Astrocyte of the spinal cord (primary cell): ENCODE measurements at places on chromosomes 3 and 15.
A peak's percentile ranks its signal among the peaks of the same experiment; 100 is the strongest.

- no peak for DNase-seq
These were observed 48.6 kb downstream of the KCNMB2 start for GRCh38 chr3:178584722-178585380.

- DNase-seq: no peak
These were observed 25.8 kb downstream of the SGO1 start for GRCh38 chr3:20160230-20160629.

- no peak for DNase-seq
These were observed 59.6 kb upstream of the CASR start for GRCh38 chr3:122123850-122124249.

- DNase-seq: peak; percentile 73
These were observed 24.8 kb downstream of the AKAP13 start for GRCh38 chr15:85404918-85405866.

- no peak for DNase-seq
These were observed 79.1 kb downstream of the NTRK3 start for GRCh38 chr15:88177451-88177850.

GRCh38 chr3:126108676-126109050 lies 24.7 kb upstream of the SLC41A3 start:
- DNase-seq: no peak

DNA sequence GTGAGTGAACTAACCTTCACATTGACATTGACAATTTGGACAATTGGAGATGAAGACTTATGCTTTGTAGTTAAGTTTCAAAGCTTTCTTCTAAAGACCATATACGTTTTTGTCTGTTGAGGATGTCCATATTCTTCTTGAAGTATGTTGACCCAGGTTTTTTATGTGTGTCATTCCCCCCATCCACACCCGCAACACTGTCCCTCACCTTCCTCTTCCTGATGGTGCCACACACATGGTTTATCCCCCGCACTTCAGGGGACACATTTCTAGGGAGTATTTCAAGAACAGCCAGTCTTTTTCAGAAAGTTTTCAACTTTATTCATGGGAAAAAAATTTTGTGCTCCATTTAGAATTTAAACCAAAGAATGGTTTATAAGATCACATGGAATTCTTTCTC lies 105.1 kb downstream of the GHSR start:
- no peak for DNase-seq

DNA sequence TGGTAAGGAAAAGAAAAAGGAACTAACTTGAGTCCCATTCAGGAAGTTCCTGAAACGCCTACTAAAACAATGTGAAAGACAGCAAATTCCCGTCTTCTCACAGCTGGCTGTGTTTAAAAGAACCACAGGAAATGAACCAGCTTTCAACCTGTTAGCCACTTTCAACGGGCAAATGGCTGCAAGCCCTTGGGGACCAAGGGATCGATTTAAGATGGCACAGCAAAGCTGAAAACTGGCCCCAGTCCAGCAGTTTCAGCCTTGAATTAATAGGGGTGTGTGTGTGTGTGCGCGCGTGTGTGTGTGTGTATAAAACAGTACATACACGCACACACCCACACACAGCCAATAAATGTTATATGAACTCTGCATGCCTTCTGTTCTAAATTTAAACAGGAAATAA lies 168.7 kb upstream of the TMCO5A start:
- DNase-seq: peak; percentile 13

- DNase-seq: no peak
These were observed 21.7 kb upstream of the SYN2 start for GRCh38 chr3:11982341-11982941.

DNA sequence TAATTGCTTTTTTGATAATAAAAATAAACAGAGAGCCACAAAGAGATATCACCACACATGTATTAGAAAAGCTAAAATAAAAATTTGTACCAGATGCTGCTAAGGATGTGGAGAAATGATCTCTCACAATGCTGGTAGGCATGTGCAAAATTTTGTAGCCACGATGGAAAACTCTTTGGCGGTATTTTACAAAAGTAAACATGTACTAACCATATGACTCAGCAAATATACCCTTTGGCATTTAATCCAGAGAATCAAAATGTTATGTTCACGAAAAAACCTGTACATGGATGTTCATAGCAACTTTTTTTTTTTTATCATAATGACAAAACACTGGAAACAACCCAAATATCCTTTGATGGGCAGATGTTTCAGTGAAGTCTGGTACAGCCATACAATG lies 261.2 kb downstream of the LPP start:
- DNase-seq: peak; percentile 36
